Nephron progenitor cell (in vitro differentiated cells): ENCODE measurements at places on chromosomes 16 and 17.

GRCh38 chr16:60419859-60420258, 1616.4 kb downstream of the CDH8 start:
- no peak for DNase-seq

GRCh38 chr17:36748272-36748671, 146.9 kb downstream of the MRM1 start:
- no peak for DNase-seq

DNA sequence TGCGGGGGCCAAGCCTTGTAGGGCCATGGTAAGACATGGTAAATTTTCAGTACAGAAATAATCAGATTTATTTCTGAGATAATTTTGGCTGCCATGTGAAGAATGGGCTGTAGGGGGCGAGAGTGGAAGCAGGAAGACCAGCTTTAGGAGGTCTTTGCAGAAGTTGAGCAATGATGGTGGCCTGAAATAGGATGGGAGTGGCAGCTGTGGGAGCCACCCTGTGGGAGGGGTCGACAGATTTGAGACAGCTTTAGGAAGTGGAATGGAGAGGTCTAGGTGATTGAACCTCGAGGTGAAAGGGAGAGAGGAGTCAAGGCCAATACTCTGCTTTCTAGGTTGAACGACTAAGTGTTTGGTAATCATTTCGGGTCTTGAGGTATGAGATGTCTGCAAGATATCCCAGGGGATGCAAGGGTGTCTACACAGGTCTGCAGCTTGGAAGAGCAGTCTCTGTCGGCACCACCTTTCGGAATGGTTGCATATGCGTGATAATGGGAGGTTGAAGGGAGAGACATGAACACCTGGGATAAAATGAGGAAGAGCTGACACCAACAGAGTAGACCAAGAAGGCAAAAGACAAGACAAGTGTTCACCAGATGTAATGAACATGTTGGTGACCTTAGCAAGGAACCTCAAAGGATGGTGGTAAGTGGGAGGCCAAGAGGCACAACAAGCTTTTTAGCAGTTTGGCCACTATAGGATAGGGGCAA, 4.2 kb upstream of the ATXN7L3 start:
- DNase-seq, result peak; percentile 62

GRCh38 chr16:77807-78443, at the start of gene MPG:
MPG (plus strand) TSS chr16:78225; CDS start chr16:78310, 85 bp downstream.
- peak; percentile 87 for DNase-seq

GRCh38 chr17:82239926-82240505, 11.2 kb downstream of the SLC16A3 start:
- no peak for DNase-seq

GRCh38 chr17:181245-182049, at the start of gene DOC2B:
DOC2B (minus strand) TSS chr17:181650; CDS start chr17:181479, 171 bp downstream.
- peak; percentile 77 for DNase-seq

GRCh38 chr17:17382065-17382459, 78.9 kb downstream of the NT5M start:
- DNase-seq, result no peak

DNA sequence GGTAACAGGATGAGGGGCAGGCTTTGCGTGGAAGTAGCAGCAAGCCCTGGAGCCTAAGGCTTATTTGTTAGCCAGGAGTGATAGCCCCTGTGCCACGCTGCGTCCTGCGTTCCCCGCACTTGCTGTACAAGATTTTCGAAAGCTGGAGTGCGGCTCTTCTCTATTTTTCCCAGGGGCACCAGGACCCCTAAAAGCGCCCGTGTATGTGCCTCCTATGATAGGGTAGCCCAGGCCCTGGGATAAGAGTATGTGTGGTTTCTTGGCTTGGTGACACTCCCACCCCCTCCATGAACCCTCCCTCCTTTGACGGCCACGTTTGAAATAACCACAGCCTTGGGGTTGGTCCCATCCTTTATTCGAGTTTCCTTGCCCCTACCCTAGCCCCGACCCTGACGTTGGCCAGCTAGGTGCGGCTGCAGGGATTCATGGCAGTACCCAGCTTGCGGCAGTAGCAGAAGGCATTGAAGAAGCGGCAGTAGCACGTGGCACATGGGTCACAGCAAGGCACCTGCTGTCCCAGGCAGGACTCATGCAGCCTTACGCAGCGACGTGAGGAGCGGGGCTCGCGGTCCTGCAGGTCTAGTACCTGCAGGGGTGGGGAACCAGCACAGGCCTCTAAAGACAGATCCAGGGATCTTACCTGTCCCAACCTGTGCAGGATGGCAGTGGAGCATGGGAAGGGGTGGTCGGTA, 968 bp downstream of the AGRP start:
- DNase-seq, result no peak

DNA sequence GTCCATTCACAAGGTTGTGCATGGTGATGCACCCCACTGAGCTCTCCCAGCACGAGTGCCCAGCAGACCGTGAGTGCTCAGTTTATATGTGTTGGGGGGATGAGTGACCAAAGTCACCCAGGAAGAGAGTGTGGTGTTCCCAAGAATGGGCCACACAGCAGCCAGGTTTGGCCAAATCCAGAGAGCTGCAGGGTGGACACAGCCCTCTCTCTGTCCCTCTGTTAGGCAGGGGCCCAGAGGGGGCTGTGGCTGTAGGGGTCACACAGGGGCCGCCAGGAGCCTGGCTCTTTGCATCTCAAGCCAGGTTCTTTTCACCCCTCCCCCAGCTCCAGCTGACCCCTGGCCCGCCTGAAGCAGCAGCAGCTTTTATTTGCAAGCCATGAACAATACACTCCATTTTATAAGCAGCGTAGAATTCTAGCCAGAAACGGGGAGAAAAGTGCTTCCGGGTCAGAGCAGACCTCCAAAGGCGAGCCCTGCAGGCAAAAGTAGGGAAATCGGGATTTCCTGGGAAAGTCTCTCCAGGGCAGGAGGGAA, 13.3 kb downstream of the COTL1 start:
- peak; percentile 51 for DNase-seq

DNA sequence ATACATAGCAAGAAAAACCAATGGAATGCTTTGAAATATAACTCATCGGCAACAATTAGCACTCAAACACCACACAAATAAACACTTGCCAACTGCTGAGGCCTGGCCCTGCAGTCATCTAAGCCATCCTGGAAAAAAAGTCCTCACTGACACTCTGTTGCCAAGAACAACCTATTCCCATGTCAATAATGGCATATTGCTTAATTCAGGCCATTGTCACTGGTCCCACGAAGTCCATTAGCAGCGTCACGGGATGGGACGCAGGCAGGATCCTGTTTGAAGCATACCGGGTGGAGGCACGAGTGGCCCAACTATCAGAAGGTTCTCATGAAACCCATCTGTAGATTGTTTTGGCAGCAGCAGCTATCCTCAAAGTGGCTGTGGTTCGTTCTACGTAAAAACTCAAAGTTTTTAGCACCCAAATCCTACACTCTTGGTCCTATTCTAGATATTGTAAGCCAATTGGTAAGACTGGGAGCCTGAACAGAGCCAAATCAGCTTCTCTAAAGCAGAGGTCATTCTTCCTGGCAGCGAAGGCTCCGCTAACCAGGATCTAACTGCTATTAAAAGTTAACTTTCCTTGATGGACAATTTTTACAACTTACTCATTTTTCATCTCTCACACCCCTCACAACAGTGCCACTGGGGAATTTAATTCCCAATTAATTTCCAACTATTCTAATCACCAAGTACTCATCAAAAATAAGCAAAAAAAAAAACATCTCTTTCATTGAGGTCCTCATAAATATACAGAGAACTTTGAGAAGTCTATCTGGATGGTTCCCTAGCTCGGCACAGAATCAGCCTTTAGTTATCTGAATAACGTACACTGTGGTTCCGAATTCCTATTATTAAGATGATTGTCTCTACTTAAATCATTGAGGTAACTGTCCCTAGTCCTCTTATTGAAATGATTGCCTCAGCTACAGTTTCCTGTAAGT, 91.5 kb downstream of the ZFHX3 start:
- no peak for DNase-seq

DNA sequence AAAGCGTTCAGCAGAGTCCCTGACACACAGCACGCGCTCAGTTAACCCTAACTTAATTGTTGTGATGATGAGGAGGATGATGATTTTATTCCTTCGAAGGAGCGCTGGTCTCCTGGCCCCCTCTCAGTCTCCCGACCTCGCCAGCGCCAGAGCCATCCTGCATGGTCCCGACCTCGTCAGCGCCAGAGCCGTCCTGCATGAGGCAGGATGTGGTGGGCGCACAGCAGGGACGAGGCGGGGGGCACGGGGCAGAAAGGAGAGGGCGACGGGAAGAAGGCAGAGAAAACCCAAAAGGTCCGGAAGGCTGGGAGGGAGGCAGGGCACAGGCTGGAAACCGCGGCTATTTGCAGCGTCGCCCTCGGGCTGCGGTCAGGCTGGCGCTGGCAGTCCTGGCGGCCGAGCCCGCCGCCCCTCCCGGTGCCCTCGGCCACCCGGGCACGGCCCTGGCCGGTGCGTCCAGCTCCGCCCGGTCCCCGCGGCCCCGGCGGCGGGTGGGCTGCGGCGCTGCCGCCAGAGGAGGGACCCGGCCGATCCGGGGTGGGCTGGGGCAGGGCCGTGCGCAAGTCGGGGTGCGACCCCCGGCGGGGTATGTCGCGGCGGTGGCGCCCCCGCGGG, 3.0 kb upstream of the TAC4 start:
- DNase-seq, result peak; percentile 33

- no peak for DNase-seq
Observed at GRCh38 chr16:75012380-75013081, 13.7 kb downstream of the ZNRF1 start.

DNA sequence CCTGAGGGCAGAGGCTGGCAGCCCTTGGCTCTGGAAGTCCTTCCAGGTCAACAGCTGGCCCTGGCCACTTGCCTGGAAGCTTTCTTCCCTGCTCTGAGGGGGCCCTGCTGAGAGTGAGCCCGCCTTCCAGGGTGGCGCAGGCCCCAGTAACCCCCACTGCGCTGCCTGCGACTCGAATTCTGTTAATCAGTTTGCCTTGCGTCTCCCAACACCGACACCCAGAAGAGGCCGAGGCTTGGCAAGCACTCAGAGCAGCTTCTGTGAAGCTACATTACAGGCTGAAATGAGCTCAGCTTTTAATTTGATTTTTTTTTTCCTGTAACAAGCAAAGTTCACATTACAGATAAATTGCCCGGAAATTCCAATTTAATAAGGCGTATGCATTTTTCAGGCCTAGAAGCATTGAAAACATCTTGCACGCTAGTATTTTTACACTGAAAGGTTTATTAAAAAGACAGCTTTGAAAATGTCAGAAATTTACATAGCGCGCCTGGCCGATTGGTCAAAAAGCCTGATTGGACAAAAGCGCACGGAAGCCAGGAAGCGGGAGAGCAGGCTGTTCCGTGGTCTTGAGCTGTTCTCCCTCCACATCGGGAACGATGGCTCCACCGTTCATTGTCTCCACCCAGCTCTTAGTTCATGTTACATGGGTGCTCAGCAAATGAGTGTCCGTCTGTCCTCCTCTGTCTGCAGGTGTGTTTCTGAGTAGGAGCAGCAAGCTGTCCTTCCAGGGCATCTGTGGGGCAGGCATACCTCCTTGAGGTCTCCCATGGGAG, 65.5 kb upstream of the HSBP1 start:
- DNase-seq, result no peak

GRCh38 chr16:4709481-4709880, 16.1 kb downstream of the NUDT16L1 start:
- no peak for DNase-seq

GRCh38 chr17:47315451-47316266, 8.1 kb upstream of the EFCAB13 start:
- DNase-seq, result peak; percentile 24

DNA sequence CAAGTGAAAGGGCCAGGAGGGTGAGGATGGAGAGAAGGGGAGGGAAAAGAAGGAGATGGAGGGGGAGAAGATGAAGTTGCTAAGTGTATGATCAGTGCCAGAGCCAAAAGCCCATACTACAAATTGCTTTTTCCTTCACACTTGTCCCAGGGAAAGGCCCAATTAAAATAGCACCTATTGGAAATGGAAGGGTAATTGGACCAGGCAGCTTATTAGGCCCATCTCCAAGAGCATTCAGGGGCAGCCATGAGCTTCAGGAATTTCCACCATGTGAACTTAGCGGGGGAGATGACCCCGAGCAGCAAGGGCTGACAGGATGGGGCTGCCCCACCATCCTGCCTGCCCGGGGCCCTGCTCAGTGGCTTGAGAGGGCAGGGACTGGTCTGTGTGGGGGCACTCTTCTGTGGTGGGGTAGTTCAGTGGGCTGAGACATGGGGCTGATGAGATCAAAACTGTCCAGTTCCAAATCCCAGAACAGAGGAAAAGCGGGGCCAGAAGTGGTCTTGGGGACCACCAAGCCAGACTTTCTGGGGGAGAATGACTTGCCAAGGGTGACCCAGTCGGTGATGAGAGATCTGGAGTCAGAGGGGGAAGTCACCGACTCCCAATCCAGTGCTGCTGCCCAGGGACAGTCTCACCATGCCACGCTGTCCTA, 27.5 kb downstream of the GOSR2 start:
- no peak for DNase-seq

GRCh38 chr16:5604770-5605169, 507.2 kb upstream of the EEF2KMT start:
- peak; percentile 18 for DNase-seq

DNA sequence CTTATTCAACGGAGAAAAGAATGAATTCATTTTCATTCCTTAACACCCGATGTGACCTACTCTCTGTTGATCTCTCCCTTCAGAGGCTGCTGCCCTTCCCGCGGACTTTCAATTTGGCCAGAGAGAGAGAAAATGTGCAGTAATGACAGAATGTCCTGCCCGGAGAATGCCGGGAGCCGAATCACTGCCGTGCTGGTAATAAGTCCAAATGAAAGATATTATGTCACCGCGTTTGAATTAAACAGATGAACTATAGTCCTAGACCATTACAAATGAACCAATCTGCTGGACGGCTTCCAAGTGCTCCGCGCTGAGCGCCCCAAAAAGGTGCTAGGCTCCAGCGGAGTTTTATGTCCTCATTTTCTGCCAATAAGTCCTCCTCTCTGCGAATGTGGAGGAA, 14.7 kb upstream of the C16orf82 start:
- no peak for DNase-seq

DNA sequence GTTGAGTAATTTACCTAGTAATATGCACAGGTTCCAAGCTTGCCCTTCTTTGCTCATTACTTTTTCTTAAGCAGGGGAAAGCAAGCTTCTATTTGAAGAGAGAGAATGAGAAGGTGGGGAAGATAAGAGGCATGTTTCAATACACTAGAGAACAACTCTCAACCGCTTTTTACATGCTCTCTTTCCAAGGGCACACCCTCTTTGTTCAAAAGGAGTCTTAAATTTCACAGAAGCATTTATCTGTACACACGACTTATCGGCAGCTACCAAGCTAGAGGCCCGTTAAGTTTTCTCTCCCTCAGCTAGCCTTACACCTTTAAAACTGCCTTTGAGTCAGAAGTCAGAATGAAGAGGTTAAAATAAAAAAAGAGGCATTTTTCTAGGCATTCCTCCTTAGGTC, 79.6 kb downstream of the STH start:
- DNase-seq, result no peak

DNA sequence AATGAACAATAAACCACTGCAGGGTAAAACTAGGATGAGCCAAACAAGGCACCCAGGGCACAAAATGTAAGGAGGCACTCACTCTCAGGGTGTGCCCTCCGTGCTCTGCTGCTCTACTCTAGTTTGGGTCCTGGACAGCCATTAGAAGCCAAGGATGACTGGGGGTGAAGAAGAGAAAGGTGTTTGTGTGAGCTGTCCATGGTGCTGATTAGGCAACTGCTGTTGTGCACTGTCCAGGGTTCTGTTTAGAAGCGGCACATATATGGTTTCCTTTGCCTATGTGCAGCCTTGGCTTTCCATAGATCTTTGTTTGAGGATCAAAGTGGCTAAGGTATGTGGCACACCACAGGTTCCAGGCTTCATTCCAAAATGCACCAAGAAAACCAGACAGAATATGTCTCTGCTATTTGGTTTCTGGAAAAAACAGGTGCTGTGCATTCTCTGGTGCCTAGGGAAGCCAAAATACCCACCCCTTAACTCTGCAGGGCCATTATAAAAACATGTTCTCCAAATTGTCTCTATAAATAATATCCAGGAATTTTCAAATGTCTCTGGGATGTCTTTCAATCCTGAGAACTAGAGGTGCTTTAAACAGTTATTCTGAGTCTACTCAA, 123.5 kb downstream of the CBLN1 start:
- peak; percentile 81 for DNase-seq
